H9 (cell line): ENCODE measurements at places on chromosomes 5 and 9. TPM values are rescaled to one million over a fixed set of nuclear protein-coding genes. Genes with fewer than 3 reads are reported as not detected.

Gene ARL10
- 7.9 and 9.6 TPM in 2 replicates for total RNA-seq

Gene MED27
- total RNA-seq, result 33.5 and 34.8 TPM in 2 replicates

DNA sequence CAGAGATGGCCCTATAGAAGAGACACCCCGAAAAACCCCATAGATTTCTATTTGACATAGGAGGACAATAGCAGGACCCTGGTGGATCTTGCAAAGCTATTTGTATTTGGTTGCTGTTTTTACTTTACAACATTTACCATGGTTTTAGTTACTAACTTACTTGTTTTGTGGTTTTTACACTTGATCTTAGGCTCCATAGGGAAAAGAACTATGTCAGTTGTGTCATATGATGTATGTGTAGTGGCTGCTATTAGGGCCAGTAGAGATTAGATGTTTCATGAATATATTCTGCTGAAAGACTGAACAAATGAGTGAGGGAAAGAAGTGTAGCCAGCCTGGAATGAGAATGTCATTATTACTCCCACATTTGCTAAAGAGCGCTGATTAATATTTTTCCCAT is 388.1 kb downstream of the SEMA5A start:
- no peak overlapping the region for H3K4me3 ChIP-seq
- H3K27ac ChIP-seq, result no peak overlapping the region
- H3K36me3 ChIP-seq, result no peaks in the 10 kb centered on the region; the same call in 2 of the 3 replicates
- no peaks in the 10 kb centered on the region for H3K4me1 ChIP-seq
- no peaks in the 10 kb centered on the region for H3K27me3 ChIP-seq
- DNase-seq, result no peak

DNA sequence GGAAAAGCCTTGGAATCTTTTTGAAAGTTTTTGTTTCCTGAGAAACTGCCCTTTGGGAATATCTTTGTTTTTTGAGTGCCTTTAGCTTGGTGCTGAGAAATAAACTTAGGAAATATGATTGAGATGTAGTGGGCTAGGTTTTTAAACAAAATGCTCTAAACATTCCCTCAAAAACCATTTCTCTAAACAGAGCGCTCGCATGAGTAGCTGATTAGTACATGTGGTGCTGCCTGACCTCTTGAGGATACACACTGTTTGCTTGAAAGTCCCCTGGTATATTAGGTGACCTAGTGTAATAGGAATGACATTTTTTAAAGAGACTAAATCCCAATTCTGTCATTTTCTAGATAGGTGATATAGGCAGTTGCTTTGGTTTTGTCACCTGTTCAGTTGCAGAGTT is 132.3 kb downstream of the ADAMTSL1 start:
- peaks cover 8% of the 10 kb centered on the region; the same call in 1 of the 2 replicates for H3K4me1 ChIP-seq
- no peaks in the 10 kb centered on the region for H3K27me3 ChIP-seq
- no peak overlapping the region for H3K27ac ChIP-seq
- DNase-seq, result no peak
- no peak overlapping the region for H3K4me3 ChIP-seq
- H3K36me3 ChIP-seq, result peaks cover 9% of the 10 kb centered on the region

DNA sequence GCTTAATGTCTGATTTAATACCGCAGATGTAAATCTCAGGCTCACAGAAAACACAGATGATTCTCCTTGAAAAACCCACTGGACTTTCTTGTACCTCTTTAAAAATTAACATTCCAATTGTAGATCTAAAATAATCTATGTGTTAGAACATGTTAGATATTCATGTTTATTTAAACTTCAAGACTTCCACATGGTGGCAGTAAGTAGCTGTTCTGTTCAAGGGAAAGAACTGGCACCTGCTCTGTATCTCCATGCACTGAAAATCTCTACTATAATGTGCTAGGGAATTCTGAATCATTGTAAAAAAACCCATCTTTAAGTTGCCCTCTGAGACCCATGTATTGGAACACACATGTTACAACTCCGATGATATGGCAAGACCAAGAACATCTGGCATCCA is 366.9 kb downstream of the DMRTA1 start:
- H3K4me3 ChIP-seq, result no peak overlapping the region
- no peaks in the 10 kb centered on the region for H3K4me1 ChIP-seq
- no peak overlapping the region for H3K27ac ChIP-seq
- no peaks in the 10 kb centered on the region for H3K27me3 ChIP-seq
- H3K36me3 ChIP-seq, result no peaks in the 10 kb centered on the region
